GM13976 (cell line): ENCODE measurements at places on chromosomes 16 and 17.

DNA sequence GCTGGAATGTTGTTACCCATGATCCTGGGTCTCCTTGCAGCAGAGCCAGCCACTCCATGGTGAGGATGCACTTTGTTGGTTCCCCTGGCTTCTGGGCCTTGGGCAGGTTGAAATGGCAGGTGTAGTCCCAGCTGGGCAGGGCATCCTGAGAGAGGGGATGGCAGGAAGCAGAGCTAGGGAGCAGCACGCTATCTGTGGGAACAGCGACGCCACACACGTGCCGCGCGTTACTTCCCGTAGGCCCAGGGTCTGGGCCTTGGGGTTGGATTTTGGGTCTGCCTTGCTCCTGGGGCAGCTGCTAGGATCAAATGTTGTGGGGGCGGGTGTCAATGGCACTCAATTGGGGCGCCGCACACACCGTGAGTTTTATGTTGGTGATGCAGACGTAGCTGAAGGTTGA lies 368.0 kb downstream of the CPPED1 start:
- no peak for DNase-seq

DNA sequence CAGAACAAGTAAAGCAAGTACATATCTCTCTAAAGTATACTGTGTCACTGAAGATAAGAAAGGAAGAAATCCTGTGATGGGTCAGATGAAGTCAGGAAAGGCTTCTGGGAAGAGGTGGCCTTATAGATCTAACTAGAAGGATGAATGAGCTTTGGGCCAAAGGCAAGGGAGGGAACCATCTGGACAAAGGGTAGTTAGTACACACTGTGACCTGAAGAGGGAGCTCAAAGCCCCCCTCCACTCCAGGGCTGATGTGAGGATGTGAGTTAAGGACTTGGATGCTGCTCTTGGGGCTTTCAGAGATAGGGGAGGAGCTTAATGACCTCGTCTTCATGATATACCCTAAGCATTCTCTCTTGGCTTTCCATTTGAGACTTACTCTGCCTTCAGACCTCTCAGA lies 185.3 kb upstream of the CACNG3 start:
- peak; percentile 64 for DNase-seq

DNA sequence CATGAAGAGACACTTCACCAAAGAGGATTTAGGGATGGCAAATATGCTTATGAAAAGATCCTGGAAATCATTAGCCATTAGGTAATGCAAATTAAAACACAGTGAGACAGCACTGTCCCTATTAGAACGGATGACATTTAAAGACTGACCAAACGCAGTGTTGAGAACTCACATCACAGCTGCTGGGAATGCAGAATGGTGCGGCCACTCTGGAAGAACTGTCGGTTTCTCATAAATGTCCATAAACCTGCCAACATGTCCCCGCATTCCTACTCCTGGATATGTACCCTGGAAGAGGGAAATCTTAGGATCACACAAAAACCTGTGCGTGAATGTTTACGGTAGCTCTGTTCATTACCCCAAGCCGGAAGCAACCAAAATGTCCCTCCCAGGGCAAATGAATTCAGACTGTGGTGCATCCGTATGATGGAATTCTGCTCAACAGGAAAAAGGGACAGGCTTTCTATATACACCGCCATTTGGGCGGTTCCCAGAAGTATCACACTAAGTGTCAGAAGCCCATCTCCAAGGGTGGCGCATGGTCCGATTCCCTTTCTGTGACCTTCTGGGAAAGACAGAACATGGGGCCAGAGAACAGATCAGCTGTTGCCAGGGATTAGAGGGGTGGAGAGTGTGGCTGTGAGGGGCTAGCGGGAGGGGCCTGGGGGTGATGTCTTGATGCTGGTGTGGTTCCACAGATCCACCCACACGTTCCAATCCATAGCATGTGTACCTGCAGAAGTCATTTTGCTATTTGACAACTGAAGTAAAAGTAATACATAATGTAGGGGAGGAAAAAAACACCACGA lies 197.2 kb upstream of the CHMP6 start:
- DNase-seq: no peak

- no peak for DNase-seq
Observed at GRCh38 chr17:8712698-8713097, 31.9 kb downstream of the CCDC42 start.

GRCh38 chr17:77688369-77688768 lies 270.1 kb upstream of the TNRC6C start:
- no peak for DNase-seq

DNA sequence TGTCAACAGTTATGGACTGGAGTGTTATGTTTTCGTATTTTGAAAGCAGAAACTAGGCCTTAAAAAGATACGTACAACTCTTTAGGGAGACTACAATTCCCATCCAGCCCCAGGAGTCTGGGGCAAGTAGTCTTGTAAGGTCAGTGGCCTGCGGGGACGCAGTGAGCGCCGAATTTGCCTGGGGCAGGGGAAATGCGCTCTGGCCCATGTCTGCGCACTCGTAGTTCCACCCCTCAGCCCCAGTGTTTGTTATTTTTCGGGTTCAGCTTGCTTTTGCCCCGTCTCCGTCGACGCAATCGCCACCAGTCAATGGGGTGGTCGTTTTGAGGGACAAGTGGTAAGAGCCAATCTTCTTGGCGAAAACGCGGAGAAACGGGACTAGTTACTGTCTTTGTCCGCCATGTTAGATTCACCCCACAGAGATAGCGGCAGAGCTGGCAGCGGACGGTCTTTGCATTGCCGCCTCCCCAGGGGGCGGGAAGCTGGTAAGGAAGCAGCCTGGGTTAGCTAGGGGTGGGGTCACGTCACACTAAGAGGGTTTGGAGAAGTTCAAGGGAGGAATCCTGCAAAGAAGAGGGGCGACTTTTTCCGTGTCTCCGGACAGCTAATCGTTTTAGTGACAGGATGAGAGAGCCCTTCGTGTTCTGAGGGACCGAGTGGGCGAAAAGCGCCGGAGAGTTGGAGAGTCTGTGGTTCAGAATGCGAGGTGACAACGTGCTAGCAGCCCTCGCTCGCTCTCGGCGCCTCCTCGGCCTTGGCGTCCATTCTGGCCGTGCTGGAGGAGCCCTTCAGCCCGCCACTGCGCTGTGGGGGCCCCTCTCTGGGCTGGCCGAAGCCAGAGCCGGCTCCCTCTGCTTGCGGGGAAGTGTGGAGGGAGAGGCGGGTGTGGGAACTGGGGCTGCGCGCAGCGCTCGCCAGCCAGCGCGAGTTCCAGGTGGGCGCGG lies 1.1 kb upstream of the BRCA1 start:
- DNase-seq: no peak

GRCh38 chr16:28985211-28986041 lies 574 bp downstream of the LAT start:
- no peak for DNase-seq

DNA sequence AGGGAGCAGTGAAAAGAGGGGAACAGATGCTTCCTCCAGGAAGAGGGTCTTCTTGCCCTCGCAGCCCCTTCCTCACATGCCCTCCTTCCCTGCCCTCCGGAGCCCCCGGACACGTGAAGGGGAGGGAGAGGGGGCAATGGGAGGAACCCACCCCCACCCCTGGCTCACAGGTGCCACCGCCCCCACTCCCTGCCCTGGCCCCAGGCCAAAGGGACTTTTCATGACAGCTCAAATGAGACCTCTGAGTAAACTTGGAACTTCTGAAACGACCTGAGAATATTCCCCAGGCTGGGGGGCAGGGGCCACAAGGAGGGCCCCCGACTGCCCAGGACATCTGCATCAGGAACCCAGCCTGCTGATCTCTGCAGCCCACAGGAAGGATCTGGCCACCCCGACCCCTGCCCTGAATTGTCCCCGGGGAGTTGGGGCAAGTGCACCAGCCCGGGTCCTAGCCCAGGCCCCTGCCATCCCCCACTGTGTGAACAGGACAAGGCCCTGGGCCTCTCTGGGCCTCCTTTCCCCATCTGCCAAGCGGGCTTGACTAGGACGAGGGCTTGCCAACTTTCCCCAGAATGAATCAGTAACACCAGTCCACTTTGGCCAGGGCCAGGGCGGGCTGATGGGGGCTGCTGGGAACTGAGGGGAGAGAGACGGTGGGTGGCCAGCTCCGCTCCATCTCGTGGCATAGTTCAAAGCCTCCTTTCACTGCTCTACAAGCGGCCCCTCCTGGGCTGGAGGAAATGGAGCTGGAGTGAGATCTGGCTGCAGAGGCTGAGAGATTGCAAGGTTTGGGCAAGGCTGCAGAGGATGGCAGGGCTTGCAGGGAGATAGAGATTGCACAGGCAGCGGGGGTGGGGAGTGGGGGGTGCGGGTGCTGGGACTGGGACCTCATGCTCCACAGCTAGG lies 3.8 kb downstream of the IL21R start:
- no peak for DNase-seq

DNA sequence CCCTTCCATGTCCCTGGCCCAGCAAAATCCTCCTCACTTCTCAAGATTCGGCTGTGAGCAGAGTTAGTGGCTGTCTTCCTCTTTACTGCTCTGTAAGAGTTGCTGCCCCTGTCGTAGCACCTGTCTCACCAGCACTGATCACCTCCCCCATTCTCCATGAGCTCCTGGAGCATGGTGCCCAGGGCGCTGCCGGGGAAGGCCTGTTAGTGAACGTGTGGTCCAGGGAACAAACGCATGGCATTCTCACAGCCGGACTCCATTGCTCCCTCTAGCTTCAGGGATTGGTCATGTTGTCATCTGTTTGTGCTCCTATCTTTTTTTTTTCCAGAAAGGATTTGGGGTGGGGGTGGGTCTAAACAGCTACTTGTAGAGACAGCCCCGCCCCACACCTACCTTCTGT lies 141.2 kb downstream of the CMIP start:
- DNase-seq: no peak

- no peak for DNase-seq
Observed at GRCh38 chr17:21467739-21468490, 91.8 kb downstream of the KCNJ12 start.

GRCh38 chr16:75280331-75280804 lies 28.9 kb upstream of the BCAR1 start:
- DNase-seq: no peak

DNA sequence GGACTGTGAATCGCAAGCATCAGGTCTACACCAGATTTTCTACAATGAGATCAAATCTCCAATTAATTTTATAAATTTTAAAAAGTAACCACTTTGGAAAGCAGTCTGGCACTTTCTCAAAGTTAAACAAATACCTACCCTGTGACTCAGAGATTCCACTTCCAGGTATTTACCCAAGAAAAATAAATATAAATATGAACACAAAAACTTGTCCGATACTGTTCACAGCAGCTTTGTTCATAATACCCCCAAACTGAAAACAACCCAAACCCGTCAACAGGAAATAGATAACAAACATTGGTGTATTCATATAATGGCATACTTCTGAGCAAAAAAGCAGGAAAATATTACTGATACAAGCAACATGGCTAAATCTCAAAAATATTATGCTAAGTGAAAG lies 12.1 kb downstream of the ZDHHC7 start:
- DNase-seq: no peak

- DNase-seq: no peak
Observed at GRCh38 chr16:87918866-87919680, 17.3 kb downstream of the CA5A start.

DNA sequence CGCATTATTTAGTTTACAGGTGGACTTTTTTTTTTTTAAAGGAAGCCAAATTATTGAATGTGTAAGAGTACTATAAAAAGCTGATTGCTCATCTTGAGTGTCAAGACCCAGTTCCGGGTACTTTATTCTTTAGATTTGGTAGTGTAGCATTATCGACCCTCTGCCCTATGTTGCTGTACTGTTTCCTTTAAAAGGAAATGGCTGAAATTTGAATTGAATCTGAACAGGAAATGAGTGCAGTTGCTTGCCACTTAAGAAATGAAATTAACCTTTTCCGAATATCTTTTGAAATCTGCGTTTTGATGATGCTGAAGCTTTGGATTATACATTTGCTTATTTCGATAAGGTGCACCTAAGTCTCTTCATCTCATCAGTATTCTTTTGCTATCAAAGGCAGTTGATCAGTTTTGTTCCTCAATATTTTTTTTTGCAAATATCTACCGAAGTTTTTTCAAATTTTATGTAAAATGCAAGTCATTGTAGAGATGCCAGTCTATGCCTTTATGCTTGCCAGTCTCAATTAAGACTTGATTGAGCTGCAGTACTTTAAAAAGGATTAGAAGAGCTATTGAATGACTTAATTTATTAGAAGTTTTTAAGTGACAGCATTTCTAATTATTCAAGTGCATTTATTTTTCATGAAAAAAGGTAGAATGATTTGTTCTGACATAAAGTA lies 1.8 kb downstream of the GGNBP2 start:
- DNase-seq: no peak

DNA sequence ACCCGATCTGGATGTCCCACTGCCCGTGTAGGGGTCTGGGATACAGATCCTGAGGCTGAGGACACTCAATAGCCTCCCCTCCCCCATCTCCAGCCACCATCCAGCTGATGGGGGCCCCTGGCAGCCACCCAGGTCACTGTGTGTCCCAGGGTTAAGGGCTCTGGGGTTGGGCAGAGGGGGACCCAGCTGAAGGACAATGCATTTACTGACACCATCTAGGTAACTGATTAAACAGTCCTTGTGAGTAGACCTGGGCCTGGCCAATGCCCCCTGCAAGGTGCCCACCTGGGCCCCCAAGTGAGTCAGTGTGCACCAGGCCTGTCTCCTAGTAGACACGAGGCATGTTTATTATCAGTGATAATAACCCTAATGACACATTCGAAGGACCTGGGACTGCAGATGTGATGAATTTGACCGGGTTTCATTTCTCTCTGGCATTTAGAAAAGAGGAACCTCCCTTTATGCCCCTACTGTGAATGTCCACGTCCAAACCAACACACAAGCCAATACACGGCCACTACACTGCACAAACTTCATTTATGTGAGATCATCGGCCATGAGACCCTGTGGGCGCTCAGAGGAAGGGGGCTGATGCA lies 261.9 kb upstream of the FOXF1 start:
- DNase-seq: no peak

DNA sequence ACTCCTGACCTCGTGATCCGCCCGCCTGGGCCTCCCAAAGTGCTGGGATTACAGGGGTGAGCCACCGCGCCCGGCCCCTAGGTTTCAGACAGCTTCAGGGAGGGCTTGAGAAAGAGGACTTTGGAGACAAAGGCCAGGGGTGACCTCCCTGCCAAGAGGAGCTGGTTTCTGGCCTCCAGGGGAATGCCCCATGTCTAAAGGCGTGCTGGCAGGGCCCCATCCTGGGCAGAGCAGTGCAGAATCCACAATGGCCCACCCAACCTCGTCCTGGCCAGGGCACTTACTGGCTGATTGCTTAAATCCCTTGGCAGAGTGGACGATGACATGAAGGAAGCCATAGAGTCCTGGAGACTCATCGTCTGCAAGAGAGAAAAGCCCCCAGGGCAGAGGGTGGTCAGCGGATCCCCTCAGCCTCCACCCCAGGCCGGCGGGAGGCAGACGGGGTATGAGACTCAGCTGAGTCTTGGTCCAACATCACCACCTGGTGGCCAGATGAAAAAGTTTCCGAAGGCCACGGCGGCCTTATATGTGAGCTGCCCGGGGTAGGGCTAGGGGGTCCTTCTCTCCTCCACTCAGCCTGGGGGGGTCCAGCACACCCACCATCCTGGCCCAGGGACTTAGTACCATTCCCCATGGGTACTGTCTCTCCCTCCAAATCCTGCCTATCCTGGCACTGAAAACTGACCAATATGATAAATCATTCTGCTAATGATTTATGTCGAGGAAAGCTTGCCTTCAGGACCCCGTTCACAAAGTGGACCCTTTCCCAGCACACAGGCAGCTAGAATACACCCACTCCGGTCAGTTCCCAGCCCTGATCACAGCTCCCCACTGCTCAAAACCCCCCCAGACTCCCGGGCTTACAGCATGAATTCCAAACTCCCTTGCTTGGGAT lies 59.1 kb downstream of the TIMM22 start:
- peak; percentile 83 for DNase-seq

- no peak for DNase-seq
Observed at GRCh38 chr16:84390131-84390785, 21.9 kb downstream of the ATP2C2 start.
